Right lung (tissue), 10 donors: ENCODE measurements at places on chromosomes 3 and 15.

GRCh38 chr15:68666120-68666811 is 87.5 kb downstream of the CORO2B start:
- DNase-seq, result no peak

- DNase-seq, result no peak
Observed at GRCh38 chr15:95043933-95044313, 812.6 kb downstream of the MCTP2 start.

- peak; percentile 67 for DNase-seq
Observed at GRCh38 chr3:119034256-119035013, at the start of gene IGSF11. TSS of gene IGSF11 (minus strand) at chr3:119034846. CDS start at chr3:119034582, 264 bp downstream.

GRCh38 chr3:115843206-115843605 is 219.9 kb downstream of the GAP43 start:
- DNase-seq, result no peak

- DNase-seq, result no peak
Observed at GRCh38 chr15:76684002-76684401, 221.1 kb downstream of the SCAPER start.

DNA sequence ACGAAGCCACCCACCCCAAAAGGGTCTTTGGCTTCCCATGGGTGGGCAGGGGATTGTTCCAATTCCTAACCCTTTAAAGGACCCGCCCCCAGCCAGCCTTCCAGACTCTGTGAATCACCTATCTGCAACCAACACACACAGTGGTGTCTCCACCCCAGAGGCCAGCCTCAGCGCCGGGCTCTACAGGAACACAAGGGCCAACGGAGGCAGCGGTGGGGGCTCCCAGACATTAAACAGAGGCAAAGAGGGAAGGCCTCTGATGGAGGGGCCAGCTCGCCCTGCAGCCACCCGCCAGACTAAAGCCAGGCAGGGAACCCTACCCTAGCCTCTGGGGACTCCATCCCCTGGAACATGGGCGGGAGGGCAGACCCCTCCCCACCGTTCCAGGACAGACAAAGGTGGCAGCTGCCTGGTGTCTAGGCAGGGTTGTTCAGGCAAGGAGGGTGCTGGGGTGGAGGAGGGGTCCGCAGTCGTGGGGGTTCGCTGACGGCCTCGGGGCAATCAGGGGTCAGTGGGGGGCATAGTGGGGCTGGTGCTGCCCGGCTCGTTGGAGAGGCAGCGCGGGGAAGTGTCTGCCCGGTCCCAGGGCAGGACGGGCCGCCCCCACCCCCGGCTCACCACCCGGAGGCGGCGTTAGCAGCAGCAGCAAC is 448 bp downstream of the SHISA5 start:
- DNase-seq, result no peak

DNA sequence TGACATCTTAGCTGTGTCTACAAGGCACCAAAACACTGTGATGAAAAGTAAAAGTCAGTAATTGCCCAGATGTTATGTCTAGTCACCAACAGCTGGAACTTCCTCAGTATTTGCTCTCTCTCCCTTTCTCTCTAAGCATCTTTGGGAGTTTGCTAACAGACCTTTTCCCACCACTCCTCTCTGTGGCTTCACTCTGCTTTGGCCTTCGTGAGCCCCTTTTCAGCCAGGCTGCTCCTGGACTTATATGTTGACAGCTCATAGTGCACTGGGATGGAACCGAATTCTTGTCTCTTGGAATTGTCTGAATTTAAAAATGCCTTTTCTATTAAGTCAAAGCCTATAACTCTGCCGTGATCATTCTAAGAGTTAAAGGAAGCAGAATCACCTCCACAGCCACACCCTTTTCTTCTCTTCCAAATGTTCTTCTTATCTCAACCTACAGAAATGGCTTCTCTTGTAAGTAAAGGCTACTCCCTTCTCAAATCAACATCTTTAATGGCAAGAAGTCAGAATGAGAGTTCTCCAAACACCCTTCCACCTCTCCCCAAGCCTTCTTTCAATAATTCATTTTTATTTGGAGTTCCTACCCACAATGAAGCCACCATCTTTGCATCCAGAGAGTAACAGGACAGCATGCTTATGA is 17.2 kb upstream of the FOXP1 start:
- no peak for DNase-seq

DNA sequence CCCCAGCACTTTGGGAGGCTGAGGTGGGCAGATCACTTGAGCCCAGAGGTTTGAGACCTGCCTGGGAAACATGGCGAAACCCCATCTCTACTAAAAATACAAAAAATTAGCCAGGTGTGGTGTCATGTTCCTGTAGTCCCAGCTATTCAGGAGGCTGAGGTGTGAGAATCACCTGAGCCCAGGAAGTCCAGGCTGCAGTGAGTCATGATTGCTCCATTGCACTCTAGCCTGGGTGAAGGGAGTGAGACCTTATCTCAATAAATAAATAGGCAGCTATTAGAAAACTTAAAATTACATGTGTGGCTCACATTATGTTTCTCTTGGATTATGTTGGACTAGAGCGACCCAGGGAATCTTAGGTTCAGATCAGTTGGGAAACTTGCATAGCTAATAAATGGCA is 69.7 kb downstream of the RPLP1 start:
- no peak for DNase-seq
